HCT116 (cell line): ENCODE measurements at places on chromosomes 6 and 20. TPM values are rescaled to one million over a fixed set of nuclear protein-coding genes. Genes with fewer than 3 reads are reported as not detected.

DNA sequence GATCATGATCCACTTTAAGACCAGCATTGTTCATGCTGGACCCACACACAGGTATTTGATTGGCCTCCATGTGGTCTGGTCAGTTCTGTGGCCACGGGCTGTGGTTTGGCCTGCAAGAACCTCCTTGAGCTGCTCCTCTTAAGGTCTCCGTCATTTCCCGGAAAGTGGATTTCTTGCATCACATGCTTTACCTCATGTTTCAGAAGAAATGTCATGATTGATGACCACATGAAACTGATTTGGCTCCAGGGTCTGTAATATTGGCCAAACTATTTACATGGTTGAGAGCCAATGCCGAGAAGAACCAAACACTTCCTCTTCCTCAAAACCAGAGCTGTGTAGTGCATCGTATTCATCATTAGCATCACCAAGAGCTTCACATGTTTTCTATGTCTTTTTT, 13.2 kb upstream of the RSPH3 start:
- no peak for DNase-seq

DNA sequence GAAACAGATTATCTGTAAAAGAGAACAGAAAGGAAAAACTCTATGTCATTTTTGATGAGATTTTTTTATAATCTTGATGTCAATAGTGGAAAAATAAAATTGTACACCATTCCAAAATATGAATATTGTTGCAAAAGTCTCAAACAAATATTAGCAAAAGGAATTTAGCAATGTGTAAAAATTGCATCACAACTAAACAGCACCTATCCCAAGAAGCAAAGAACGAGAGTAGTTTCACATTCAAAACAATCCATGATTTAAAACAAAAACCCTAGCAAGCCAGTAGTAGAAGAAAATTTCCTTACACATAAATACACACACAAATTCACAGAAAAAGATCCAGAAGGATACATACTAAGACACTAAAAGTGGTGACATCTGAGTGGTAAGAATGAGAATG, 38.4 kb downstream of the LCA5 start:
- DNase-seq = no peak

- no peak for DNase-seq
These were observed 280.5 kb upstream of the PRND start for GRCh38 chr20:4441191-4441590.

- no peak for DNase-seq
These were observed 94.7 kb downstream of the YTHDF1 start for GRCh38 chr20:63121246-63121645.

GRCh38 chr6:80932359-80932758, 820.1 kb downstream of the TENT5A start:
- DNase-seq = no peak

DNA sequence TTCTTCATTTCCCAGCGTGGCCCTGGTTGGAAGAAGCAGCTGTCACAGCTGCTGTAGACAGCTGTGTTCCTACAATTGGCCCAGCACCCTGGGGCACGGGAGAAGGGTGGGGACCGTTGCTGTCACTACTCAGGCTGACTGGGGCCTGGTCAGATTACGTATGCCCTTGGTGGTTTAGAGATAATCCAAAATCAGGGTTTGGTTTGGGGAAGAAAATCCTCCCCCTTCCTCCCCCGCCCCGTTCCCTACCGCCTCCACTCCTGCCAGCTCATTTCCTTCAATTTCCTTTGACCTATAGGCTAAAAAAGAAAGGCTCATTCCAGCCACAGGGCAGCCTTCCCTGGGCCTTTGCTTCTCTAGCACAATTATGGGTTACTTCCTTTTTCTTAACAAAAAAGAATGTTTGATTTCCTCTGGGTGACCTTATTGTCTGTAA, 292.7 kb downstream of the ESR1 start:
- no peak for DNase-seq

DNA sequence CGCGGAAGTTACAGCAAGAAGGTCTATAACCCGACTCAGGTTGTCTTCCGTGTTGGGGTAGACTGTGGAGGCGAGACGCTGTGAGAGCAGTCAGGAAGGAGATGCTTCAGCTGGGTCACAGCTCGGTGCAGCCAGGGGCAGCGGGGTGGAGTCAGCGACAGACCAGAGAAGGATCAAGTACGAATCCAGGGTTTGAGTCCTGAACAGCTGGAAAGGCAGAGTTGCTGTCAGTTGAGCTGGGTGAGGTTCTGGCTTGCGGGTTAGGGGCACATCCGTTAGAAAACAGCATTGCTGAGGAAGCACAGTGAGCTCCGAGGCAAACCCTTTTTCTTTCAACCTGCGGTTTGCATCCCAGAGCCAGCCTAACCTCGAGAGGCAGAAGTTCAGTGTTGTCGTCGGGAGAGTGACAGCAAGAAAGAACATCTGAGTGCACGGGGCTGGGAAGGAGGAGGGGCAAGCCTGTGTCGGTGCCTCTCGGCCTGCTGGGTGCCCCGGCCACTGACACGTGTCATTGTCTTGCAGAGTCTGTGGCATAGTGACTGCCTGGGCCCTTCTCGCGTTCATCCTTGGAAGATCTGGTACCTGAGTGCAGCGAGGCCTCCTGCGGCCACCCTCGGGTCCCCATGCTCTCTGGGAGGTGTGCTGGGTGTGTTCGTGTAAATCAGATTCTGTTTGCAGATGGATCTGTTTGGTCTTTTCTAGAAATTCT, 20.0 kb downstream of the PNLDC1 start:
- DNase-seq = no peak

DNA sequence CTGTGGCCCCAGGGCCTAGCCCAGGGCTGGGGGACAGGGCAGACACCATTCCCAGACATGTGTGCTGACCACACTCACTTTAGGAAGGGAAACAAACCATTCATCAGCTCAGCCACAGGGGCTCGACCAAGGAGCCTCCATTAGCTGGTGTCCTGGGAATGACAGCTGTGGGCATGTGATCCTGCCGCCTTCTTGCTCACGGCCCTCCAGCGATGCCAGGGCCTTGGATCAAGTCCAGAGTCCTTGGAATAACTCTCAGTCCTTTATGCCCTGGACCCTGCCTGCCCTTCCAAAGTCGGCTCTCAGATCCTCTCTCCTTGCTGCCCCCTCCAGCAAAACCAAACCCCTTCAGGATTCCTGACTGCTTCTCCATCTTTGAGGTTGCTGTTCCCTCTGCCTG, 165.0 kb upstream of the RNF24 start:
- DNase-seq = no peak

DNA sequence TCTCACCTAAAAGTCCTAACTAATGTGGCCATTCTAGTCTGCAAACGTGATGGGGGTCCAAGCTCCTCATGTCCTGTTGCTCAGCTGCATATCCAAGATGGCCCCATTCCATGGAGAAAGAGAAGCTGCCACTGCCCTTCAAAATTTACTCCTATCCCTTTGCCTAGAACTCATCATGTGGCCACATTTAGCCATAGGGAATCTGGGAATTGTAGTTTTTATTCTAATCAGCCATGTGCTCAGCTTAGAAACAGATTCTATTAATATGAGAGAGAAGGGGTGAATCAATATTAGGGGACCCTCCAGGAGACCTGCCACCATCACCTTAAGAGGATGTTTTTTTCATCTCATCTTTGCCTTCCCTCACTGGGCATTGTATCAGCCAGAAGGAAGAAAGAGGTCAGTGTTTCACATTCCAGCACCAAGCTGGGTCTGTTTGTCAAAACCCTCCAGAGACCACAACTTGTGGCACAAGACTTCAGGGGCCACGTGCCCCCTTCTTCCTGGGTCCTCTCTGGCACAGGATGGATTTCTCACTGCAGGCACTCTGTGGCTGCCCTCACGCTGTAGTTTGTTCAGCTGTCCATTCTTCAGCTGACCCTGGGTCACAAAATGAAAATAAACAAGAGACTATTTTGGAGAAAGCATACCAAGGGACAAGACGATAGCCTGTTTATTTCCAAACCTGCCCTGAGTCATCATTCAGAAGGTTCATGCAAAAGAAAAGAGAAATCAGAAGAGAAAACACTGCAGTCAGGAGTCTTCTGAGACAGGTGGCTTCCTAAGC, 172.0 kb downstream of the EYA2 start:
- DNase-seq = no peak

DNA sequence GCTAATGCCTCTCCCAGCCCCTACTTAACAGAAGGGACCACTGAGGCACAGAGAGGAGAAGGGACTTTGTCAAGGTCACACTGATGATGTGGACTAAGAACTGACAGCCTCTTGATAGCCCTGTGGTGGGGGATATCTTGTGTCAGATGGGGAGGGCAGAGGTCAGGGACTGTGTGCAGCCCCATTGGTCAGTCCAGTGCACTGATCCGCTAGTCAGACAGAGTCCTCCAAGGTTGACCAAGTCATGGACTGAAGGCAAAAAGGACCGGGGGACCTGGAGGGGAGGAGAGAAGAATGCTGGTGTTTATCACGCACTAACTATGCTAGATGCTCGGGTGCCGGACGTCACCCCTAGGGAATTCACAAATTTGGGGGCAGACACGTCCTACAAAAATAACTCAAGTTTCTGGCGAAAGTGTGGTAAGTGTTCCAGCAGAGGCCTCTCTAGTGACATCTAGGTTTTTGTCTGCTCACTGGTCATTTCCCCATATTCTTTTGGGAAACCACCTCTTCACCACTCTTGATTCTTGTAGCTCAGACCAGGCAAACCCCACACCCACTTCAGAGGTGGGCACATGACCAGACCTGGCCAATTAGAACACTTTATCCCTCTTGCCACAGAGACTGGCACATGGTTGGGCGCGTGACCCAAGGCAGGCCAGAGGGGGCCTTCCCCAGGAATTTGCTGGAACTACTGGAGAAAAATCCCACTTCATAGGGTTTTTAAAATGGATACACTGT, 21.0 kb downstream of the TCF15 start:
- DNase-seq = peak; percentile 22

DNA sequence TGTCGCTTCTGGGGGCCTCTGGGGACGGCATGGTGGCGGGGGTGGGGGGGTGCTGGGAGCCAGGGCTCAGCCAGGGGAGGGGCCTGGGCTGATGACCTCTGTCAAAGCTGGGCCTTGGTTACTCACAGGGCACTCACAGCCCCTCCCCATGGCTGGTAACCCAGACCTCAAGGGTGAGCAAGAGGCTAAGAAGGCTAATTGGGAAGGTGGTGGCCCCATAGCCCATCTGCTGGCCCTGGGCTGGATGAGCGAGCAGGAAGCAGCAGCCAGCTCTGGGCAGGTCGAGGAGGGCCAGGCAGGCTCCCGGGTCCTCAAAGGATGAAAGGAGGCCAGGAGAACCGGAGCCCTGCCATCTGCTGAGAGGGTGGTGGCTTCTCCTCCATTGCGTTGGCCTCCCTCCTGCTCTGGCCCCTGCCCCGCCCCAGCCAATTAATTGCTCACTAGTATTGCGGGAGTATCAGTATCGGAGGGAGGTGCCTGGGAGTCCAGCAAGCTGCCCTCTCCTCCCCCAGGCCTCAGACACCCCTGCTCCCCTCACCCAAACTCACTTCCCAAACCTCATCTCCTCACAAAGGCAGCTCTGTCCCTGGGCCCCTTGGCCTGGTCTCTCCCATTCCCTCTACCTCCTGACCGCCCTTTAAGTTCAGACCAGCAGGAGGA, 1.0 kb upstream of the CDSN start:
- DNase-seq = no peak

- no peak for DNase-seq
These were observed 36.3 kb upstream of the TGM2 start for GRCh38 chr20:38201356-38201755.

DNA sequence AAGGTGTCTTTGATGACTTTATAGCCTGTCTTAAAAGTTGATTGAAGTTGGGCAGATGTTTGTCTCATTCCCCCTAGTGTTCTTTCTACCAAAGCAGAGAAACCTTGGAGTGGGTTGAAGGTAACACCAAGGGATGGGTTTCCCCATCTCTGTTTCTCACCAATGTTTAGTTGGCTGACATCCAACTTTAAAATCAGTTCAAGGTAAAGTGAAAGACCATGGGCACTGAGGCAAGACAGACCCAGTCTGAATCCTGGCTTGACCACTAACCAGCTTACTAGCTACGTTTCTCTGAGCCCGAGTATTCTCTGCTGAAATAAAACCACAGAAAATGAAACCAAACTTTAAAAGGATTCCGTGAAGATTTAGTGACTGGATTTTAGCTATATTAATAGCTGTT, 258.9 kb downstream of the KIF16B start:
- DNase-seq = no peak

GRCh38 chr20:24363031-24363430, 106.4 kb upstream of the SYNDIG1 start:
- DNase-seq = no peak

- no peak for DNase-seq
These were observed 1295.1 kb downstream of the EPHA7 start for GRCh38 chr6:92124200-92124651.

GRCh38 chr6:6152060-6152459, 145.3 kb upstream of the NRN1 start:
- DNase-seq = no peak

GRCh38 chr6:90198758-90199425, 97.8 kb downstream of the BACH2 start:
- no peak for DNase-seq

DNA sequence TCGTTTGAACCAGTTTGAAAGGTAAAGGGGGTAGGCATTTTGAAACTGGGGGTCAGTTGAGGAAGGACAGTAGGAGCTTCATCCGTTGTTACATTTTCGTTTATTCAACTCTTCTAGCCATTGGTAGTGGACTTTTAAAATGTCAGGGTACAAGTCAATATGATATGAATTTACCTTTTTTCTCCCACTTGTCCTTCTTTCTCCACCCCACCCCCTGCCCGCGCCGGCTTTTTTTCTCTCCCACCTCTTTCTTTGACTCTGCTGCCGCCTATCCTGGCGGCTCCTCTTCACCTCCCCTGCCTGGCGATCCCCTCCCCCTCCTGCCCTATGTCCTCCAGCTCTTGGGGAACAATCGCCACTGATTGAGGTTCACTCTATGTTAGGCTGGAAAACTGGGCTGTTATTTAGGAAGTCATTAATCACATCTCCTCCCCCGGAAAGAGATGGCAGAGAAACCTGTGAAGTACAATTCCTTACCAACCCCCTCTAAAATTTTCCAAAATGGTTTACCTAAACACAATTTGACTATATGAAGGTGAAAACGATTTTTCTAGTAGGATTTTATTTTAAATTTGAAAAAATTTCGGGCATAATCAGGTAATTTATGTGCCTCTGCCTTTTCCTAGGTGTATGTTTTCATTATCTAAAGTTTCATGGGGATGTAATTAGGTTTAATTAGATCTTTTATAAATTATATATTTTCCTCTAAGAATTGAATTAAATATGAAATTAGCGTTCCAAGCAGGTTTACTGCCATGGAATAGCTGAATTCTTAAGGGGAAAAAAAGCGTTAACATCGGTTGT, 778 bp upstream of the LIN28B start:
- DNase-seq = no peak

GRCh38 chr20:39047417-39047985, 85.4 kb downstream of the DHX35 start:
- DNase-seq = no peak

GRCh38 chr6:108719477-108719876, 128.7 kb upstream of the ARMC2 start:
- no peak for DNase-seq

- DNase-seq = no peak
These were observed 875.6 kb downstream of the QKI start for GRCh38 chr6:164290101-164290500.

GRCh38 chr6:36946526-36946925, 8.0 kb upstream of the PI16 start:
- DNase-seq = no peak

- no peak for DNase-seq
These were observed 5.8 kb downstream of the SLC2A4RG start for GRCh38 chr20:63745424-63745805.

The SLC26A8 gene
- total RNA-seq = not detected

The METTL24 gene
- not detected for total RNA-seq

The TMEM200A gene
- 22.9 TPM for total RNA-seq

The SRMS gene
- total RNA-seq = 3.2 TPM

The RBM24 gene
- total RNA-seq = 3.3 TPM

The ID4 gene
- total RNA-seq = 0.10 TPM

The TMC2 gene
- total RNA-seq = not detected

The ASXL1 gene
- 52.2 TPM for total RNA-seq
